Naive B cell (primary cell): ENCODE measurements at places on chromosomes 5 and 9. TPM values are rescaled to one million over a fixed set of nuclear protein-coding genes. Genes with fewer than 3 reads are reported as not detected.

DNA sequence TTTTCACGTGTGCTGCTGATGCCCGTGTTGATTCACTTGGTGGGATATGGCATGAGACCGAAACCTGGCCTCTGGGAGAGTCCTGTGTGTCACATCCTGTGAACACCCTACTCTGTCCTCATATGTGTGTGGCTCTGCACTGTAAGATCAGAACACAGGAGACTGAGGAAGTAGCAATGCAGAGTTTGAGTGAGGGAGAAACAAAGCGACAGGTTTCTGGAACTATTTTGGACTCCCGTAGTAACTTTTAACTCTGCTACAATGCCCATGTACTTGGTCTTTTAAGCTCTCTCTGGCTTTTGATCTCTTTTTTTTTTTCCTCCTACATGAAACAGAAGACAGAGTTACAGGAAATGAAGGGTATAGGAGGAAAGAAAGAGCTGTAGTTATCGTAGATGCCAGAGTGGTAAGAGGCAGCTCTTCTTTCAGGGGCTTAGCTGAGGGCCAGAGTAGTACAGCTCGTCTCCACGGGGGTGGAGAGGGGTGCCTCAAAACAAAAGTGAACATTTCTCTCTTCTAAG, 26.6 kb downstream of the GRAMD2B start:
- no peak for DNase-seq

GRCh38 chr9:109821711-109822110, 41.7 kb downstream of the PALM2AKAP2 start:
- no peak for DNase-seq

GRCh38 chr9:14278291-14278721, 35.6 kb downstream of the NFIB start:
- DNase-seq: no peak

- DNase-seq: peak; percentile 54
Observed at GRCh38 chr9:111945216-111945615, 48.6 kb downstream of the UGCG start.

DNA sequence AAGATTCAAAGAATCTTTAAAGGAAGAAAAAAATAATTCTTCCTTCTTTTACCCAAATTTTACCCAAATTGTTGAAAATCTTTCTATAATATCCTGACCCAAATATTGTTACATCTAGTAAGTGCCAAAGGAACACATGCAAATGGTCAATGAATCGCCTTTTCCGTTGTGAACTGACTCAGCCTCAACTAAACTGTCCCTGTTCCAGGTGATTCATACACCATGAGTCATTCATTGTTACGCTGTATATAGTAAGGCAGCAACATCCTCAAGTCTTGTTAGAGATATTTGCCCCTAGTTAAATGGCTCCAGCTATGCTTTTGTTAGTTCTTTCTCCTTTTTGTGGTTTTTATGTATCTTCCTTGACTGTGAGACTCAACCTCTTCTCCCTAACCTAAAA, 9.7 kb downstream of the PTGER4 start:
- DNase-seq: no peak

DNA sequence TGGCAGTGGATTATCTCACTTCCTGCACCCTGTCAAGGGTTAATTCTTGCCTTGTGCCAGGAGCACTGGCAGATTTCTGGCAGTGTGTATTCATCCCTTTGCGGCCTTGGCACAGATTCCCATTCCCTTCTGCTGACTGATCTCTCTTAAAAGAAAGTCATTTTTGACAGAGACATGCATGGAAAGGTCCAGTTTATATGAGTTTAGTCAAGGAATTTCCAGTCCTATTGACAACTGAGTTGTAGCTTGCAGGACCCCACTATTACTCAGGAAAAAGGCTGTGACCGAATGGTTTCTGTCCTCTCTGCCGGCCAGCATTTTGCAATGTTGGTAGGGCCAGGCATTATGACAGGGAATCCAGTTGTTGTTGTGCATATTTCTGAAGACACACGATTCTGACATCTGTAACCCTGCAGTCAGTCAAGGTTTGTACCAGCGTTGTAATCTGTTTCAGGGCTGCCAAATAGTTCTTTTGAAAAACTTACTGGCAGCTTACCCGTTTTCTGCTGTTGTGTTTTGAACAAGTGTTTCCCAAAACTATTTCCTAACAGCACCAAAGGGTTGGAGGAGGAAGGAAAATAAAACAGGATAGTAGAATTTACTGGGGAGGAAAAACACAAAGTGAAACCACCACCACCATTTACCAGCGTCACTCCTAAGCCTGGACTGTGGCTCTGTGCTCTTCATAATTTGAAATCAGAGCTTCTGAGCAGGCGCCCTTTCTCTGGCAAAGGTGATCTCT, 243.4 kb upstream of the KLF4 start:
- no peak for DNase-seq

DNA sequence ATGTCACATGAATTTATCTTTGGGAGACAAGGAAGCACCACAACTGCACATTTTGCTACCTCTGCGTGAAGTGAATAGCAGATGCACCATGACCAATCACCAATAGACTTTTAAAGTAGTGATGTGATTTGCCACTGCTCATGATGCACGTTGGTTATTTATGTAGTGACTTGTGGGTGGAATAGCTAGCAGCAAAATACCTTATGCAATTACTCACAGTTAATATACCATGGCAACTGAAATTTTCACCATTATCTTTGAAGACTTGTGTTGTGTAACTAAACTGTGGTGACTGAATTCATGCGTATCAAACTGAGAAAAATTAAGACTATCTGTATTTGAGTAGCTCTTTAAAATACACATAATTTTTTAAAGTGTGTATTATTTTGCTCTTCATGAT, 46.2 kb upstream of the TUSC1 start:
- no peak for DNase-seq

RANBP6 gene
- polyA plus RNA-seq: 22.8 TPM

DTWD2 gene
- polyA plus RNA-seq: 6.7 TPM

C9orf153 gene
- polyA plus RNA-seq: not detected

GLRA1 gene
- not detected for polyA plus RNA-seq

BTNL8 gene
- not detected for polyA plus RNA-seq
